ENCODE measurements at places on chromosomes 6 and 20. TPM values are rescaled to one million over a fixed set of nuclear protein-coding genes. Genes with fewer than 3 reads are reported as not detected.

The CARMIL1 gene
- 5.5 TPM for total RNA-seq

The MICB gene
- 13.0 TPM for total RNA-seq

The CSTF1 gene
- total RNA-seq = 54.4 TPM

The SUMO4 gene
- total RNA-seq = 0.34 TPM

The PGC gene
- total RNA-seq = not detected

The SLC44A4 gene
- total RNA-seq = not detected

The NCOA7 gene
- total RNA-seq = 10.1 TPM

The SRSF12 gene
- total RNA-seq = not detected

The OVOL2 gene
- total RNA-seq = not detected

The TRAM2 gene
- 108 TPM for total RNA-seq

The TREML4 gene
- not detected for total RNA-seq

The MEP1A gene
- not detected for total RNA-seq

The HLA-DOA gene
- total RNA-seq = 0.23 TPM

The PRKN gene
- 2.4 TPM for total RNA-seq

The GPSM3 gene
- 1.0 TPM for total RNA-seq

The LBP gene
- total RNA-seq = not detected

The OR2H1 gene
- total RNA-seq = not detected

The TTBK1 gene
- 0.06 TPM for total RNA-seq

DNA sequence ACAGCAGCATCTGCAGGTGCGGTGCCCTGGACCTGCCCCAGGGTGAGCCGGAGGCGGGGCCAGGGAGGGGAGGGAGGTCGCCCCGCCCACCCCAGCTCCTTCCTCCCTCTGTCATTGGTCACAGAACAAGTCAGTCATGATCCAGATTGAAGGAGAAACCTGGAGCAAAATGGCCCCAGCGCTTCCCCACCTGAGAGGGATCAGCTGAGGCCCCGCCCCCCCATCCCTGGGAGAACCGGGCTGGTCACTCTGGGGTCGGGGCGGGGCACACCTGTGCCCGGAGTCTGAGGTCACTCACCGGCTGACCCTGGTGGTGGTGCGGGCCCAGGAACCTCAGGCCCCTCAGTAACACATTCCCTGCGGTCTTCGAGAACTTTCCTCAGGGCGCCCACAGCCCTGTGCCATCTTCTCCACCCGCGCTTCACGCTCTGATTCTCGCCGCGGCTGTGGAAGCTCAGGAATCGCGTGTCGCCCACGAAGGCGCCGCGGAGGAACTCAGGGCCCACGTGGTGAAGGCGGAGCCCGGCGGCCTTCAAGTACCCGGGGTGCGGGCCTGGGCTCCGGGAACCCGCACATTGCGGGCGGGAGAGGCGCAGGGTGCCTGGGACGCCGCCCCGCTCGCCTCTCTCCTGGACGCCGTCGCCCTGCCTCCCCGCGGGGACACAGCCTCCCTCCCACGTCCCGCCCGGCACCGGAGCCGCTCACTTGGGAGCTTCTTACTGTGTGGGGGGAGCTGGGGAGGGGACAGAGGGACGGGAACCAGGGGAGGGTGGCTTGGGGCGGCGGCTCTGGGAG, 36.4 kb upstream of the HLA-C start:
- no peak for DNase-seq

- peak; percentile 56 for DNase-seq
Measured at GRCh38 chr6:90295854-90296340, 746 bp downstream of the BACH2 start.

DNA sequence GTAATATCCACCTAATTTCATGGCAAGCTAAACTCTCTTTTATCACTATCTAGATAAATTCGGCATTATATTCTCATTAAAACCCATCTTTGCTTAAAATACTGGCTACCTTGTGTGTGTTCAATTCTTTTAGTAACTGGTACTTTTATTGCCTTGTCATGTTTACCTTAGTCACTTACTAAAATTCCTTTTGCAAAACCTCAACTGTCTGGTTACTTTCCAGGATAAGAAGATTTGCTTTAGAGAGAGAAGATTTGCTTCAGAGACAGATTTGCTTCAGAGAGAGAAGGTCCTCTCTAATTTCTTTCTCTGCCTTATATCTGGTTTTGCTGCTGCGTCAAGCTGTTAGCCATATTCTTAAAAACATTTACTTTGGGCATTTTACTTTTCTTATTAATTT, 151.5 kb upstream of the MLIP start:
- DNase-seq = no peak

DNA sequence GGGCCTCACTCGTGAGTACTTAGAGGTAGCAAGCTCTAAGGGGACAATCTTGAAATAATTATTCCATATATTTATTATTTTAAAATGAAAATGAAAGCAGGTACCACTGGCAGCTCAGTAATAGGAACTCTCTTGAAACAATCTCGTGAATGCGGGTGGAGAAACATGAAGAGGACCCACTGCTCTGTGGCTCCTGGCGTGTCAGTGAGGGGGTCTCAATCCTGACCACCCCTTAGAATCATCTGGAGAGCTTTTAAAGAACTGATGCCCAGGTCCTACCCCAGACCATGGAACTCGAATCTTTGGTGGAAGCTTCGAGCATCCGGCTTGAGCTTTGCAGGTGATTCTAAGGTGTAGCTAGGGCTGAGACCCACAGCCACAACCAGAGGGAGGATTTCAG, 23.9 kb upstream of the PXDC1 start:
- no peak for DNase-seq

- peak; percentile 64 for DNase-seq
Measured at GRCh38 chr20:62662422-62662821, 20.1 kb downstream of the SLCO4A1 start.

- no peak for DNase-seq
Measured at GRCh38 chr6:152220786-152221185, 413.3 kb downstream of the ESR1 start.

GRCh38 chr6:79781916-79782315, 150.8 kb downstream of the SH3BGRL2 start:
- DNase-seq = no peak

DNA sequence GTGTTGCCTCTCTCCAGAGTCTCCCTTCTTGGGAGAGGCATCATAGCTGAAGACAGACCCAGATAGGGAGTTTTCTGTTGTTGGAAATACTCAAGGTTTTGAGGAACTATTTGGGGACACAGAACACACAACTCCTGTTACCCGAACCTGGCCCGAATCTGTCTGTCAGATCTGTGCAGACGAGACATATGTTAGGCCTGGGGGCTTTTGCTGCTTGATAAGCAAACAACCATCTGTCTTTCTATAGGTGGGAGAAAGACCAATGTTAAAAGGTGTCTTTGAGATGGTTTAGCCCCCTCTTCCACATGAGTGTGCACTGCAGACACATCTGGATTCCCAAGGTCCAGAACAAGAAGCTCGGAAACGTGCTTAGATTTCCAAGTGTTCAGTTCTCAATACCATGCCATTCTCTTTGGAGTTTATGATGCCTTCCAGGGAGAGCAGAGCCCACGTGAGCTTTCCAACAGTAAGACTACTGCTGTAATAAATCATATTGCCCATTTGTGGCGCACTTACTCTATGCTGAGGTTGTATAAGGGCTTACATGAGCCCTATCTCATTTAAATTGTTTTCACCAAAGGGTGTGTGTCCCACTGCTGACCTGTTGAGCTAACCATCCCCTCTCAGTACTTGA, 3.8 kb upstream of the STX16 start:
- no peak for DNase-seq

GRCh38 chr6:139028215-139028657, 309 bp upstream of the ABRACL start:
- peak; percentile 58 for DNase-seq

GRCh38 chr20:33684533-33685327, 1.5 kb downstream of the E2F1 start:
- no peak for DNase-seq

GRCh38 chr6:11282875-11283274, 50.4 kb upstream of the NEDD9 start:
- no peak for DNase-seq

GRCh38 chr20:32672394-32672981, 1.3 kb downstream of the C20orf203 start:
- no peak for DNase-seq

DNA sequence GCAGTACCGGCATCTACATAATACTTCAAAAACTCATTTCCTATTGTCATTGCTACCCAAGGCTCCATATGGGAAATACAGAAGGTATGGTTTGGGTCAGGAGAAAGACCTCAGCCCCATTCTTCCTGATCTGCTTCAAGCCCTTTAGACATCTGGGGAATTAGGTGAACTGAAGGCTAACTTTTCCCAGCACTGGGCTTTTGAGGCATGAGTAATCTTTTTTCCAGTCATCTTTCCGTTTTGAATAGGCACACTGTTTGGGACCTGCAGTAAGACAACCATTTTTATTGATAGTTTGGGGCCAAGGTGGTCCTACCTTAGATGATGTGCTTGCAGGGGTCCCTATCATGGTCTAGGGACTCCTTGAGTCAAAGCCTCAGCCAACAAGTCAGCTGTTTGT, 198.4 kb downstream of the HAO1 start:
- peak; percentile 55 for DNase-seq

DNA sequence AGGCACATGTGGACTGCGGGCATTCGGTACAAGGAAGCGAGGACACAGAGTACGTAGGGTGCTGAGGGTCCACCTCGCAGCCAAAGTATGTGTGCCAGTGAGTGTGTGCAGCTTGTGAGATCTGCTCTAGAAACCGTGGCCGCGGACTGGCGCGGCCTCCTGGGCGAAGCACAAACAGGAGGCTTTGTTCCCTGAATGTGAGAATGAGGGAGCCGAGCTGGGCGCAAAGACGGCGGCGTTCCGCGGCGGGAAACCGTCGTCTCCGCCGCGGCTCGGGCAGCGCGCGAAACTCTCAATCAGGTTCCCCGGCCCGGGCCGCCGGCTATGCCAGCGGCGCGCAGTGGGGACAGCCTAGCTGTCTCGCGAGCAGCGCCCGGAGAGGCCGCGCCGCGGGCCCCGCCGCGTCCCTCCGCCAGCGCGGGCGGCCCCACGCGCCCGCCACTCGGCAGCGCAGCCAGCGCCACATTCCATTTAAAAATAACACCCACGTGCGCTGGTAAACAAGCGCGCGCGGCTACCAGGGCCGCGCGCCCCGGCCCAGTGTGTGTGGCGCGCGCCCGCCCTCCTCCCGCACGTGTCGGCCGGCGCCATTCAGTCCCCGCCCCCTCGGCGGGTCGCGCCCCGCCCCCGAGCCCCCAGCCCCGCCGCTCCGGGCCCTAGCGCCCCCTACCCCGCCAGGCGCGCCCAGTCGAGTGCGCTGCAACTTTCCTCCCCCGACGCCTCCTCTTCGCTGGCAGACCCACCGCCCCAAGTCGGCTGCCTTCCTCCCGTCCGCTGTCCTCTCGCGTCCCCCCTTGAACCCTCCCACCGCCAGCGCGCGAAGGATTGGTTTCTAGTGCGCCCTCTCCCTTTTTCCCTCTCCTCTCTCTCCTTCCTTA, 3.0 kb upstream of the FOXO3 start:
- DNase-seq = peak; percentile 63

GRCh38 chr20:768426-768978, at the start of gene SLC52A3:
TSS of gene SLC52A3 (minus strand) at chr20:768500. CDS start at chr20:765774, 2,726 bp downstream.
- DNase-seq = no peak

DNA sequence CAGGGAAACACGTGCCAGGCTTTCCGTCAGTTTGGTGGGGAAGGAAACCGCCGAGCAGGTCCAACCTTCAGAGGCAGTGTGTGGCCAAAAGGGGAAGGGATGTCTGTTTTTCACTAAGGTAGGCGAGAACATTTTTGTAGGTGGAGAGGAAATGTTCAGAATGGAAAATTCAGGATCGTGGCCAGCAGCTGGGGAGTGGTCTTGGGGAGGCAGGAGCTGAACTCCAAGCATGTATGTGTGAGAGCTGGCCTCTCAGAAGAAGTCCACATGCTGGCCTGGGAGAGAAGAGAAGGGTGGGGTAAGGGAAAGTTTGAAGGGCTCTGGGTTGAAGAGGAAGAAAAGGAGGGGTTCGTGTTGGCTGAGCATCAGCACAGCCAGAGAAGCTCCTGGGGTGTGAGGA, 74.9 kb downstream of the SYNDIG1 start:
- no peak for DNase-seq

DNA sequence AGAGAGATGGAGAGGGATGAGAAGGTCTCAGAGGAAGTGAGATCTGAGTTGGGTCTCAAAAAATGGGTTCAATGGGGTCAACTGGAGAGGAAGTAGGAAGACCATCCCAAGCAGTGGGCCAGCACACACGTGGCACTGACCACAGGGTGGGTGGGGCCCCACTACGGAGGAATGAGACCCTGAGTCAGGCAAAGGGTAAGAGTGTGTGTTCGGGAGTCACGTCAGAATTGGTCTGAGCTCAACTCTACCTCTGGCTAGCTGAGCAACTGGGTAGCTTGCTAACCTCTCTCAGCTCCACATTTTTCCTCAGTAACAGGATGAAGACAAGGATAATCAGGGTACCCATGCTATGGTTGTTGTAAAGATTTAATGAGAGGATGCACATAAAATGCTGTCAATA, 79.0 kb downstream of the TRERF1 start:
- no peak for DNase-seq

- no peak for DNase-seq
Measured at GRCh38 chr20:40634891-40635290, 54.1 kb downstream of the MAFB start.

- DNase-seq = peak; percentile 6
Measured at GRCh38 chr6:144888621-144889020, 603.5 kb downstream of the UTRN start.

GRCh38 chr20:32004963-32005362, 5.3 kb upstream of the CCM2L start:
- peak; percentile 29 for DNase-seq

DNA sequence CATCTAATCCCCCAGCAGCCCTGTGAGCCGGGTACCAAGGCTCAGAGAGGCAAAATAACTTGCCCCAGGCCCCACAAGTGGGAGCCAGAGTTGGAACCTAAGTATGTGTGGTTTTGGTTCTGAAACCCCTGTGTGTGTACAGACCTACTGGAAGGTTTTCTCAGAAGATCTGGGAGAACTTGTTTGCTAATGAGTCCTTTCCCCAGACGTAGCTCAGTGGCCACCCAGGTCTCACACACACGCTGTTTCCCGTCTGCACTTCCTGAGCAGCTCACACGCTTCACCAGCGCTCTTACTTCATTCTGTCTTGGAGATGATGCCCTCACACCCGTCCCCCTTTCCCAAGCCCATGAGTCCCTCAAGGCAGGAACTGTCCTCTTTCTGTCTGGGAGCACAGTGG, 8.2 kb downstream of the CCN5 start:
- DNase-seq = no peak

GRCh38 chr6:41735427-41736185, at the start of gene TFEB:
TSS of gene TFEB (minus strand) at chr6:41735608. CDS start at chr6:41691213, 44,395 bp downstream.
- DNase-seq = peak; percentile 83

- DNase-seq = no peak
Measured at GRCh38 chr20:64047968-64048401, 1.5 kb downstream of the SOX18 start.

DNA sequence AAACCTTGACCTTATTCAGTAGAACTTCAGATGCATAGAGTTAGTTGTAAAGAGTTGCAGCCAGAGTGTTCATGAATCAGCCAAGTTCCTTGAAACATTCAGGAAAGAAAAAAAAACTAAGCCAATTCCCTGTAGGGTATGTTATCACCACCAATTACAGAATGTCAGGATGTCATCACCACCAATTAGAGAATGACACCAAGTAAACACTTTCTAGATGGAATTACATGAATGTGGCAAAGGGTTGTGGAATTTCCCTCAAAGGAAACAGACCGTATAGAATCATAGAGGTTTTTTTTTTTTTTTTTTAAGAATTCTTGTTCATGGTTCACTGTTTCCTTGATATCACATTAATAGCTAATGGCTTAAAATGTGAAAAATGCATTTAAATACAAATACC, 472.1 kb upstream of the RNF217 start:
- DNase-seq = no peak

- DNase-seq = no peak
Measured at GRCh38 chr20:4084721-4085120, 69.4 kb upstream of the RNF24 start.

GRCh38 chr20:50129662-50130355, 16.9 kb upstream of the UBE2V1 start:
- no peak for DNase-seq

GRCh38 chr20:17461941-17462340, 69.2 kb downstream of the BFSP1 start:
- no peak for DNase-seq
